ENCODE measurements at places on chromosomes 3 and 15.

GRCh38 chr3:22013641-22014040, 262.6 kb upstream of the ZNF385D start:
- no peak for DNase-seq

- DNase-seq, result no peak
These were observed 72.4 kb downstream of the SENP2 start for GRCh38 chr3:185658504-185658912.

- DNase-seq, result no peak
These were observed 97.3 kb downstream of the TOP2B start for GRCh38 chr3:25567388-25567787.

DNA sequence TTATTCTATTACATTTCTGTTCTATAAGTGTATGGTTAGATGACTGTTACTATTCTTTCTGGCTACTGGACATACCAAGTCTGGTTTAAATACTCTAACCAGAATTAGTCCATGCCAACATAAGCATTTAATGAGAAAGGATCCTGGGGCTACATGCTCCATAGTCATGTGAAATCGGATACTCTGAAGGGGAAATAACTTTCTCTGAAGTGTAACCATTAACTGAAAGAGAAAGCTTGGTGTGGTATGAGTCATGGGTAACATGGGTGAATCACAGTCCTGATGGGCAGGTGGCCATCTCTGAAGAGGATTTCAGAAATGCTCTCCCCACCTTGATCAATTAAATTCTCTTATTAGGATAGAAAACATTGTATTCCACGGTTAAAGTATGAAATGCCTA, 69.4 kb downstream of the FHIT start:
- no peak for DNase-seq

DNA sequence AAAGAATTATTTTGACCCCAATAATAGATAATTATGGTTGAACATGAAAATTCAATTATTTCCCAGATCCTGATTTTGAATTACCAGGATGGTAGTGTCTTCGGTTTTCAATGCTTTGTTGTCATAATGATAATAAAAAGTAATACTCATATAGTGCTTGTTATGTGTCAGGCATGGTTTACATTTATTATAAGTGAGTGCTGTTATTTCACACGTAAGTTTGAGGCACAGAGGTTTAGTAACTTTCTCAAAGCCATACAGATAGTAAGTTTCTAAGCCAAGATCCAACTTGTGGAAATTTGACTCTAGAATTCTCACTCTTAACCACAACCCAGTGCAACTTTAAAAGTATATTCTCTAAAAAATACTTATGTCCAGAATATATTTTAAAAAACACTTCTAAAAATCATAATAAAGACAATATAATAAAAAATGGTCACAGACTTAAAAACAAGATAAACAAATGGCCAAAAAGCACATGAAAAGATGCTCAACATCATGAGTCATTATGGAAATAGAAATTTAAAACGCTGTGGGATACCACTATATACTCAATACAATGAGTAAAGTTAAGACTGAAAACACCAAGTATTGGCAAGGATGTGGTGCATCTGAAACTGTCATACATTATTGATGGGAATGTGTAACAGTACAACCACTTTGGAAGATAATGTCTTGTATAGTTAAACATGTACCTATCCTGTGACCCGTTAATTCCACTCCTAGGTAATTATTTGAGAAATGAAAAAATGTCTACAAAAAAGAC, 45.2 kb downstream of the SPRED1 start:
- DNase-seq, result no peak

- no peak for DNase-seq
These were observed 34.5 kb upstream of the CTNNB1 start for GRCh38 chr3:41164777-41165176.

DNA sequence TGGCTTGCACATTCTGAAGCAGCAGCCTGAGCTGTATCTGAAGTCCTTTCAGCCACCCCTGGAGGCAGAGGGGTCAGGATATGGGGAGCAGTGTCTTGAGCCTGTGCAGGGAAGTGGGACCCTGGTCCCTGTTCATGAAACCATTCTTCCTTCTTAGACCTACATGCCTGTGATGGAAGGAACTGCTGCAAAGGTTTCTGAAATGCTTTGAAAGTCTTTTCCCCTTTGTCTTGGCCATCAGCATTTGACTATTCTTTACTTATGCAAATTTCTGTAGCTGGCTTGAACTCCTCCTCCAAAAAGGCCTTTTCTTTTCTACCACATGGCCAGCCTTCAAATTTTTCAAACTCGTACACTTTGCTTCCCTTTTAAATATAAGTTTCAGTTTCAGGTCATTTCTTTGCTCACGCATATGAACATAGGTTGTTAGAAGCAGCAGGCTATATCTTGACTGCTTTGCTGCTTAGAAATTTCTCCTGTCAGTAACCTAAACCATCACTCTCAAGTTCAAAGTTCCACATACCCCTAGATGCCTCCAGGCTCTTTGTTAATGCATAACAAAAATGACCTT, 62.3 kb downstream of the GALK2 start:
- no peak for DNase-seq

DNA sequence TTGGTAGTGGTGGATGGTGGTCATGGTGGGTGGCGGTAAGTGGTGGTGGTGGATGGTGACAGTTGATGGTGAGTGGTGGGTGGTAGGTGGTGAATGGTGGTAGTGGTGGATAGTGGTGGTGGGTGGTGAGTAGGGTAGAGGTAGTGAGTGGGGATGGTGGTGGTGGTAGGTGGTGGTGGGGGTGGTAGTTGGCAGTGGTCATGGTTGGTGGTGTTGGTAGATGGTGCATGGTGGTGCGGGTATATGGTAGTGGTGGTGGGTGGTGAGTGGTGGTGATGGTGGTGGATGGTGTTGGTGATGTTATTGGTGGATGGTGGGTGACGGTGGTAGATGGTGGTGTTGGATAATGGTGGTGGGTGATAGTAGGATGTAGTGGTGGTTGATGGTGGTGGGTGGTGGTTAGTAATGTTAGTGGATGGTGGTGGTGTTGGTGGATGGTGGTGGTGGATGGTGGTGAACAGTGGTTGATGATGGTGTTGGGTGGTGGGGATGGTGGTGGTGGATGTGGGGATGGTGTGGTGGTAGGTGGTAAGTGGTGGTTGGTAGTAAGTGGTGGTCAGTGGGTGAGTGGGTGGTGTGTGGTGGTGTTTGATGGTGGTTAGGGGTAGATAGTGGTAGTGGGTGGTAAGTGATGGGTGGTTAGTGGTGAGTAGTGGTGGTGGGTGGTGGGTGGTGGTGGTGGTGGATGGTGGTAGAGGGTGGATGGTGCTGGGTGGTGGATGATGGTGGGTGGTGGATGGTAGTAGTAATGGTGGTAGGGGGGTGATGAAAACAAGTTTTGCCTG, 16.7 kb upstream of the RIOX2 start:
- DNase-seq, result no peak

GRCh38 chr3:149519912-149520311, 45.4 kb downstream of the TM4SF4 start:
- no peak for DNase-seq

- no peak for DNase-seq
These were observed 21.2 kb downstream of the ALS2CL start for GRCh38 chr3:46672349-46672695.

- DNase-seq, result no peak
These were observed 2.1 kb downstream of the CTSH start for GRCh38 chr15:78942741-78943140.

DNA sequence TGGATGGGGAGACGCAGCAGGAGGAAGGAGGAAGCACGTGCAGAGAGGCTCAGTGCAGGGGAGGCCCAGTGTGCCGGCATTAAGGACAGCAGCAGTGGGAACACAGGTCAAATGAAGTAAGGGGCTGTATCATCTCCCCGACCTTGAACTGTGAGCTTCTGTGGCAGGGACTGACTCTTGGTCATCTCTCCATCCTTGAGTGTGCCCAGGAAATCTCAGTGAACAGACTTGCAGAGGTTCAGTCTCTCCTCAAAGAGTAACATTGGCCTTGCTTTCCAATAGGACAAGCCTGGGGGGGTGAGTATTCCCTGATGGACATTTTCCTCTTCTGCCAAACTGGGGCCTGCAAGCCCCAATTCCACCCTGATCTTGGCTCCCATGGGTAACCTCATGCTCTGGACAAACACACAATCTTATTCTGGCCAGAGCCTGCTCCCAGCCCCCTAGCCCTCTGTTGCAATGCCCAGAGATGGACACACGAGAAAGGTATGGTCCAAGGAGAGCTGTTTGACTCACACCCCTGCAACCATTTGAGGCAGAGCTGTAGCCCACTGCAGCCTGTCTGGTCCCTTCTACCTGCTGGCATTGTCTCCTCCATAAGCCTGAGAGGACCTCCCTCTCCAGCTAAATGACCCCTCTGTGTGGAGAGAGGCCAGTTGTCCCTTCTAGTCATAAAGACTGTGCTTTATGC, 50.9 kb downstream of the TLE3 start:
- DNase-seq, result no peak

Data from activated CD4-positive, alpha-beta T cell treated with anti-CD3 and anti-CD28 coated beads for 1 hour (primary cell).